ENCODE measurements at places on chromosomes 5 and 9. TPM values are rescaled to one million over a fixed set of nuclear protein-coding genes. Genes with fewer than 3 reads are reported as not detected.

Gene DUSP1
- total RNA-seq: 341 TPM

Gene EIF4E1B
- total RNA-seq: not detected

Gene NTRK2
- total RNA-seq: under 0.01 TPM

Gene ALAD
- 12.1 TPM for total RNA-seq

Gene TMED9
- 137 TPM for total RNA-seq

Gene TERT
- not detected for total RNA-seq

Gene PHF24
- not detected for total RNA-seq

Gene DDX46
- 13.8 TPM for total RNA-seq

Gene SLC4A9
- total RNA-seq: not detected

Gene OTP
- not detected for total RNA-seq

Gene TAF11L5
- total RNA-seq: not detected

Gene SPINK1
- not detected for total RNA-seq

Gene PCDHA3
- 0.11 TPM for total RNA-seq

Gene INSL6
- total RNA-seq: not detected

Gene ITGA1
- 82.9 TPM for total RNA-seq
